Left ventricle myocardium inferior (tissue), 1 donor: ENCODE measurements at places on chromosomes 7 and 10. TPM values are rescaled to one million over a fixed set of nuclear protein-coding genes. Genes with fewer than 3 reads are reported as not detected.

DNA sequence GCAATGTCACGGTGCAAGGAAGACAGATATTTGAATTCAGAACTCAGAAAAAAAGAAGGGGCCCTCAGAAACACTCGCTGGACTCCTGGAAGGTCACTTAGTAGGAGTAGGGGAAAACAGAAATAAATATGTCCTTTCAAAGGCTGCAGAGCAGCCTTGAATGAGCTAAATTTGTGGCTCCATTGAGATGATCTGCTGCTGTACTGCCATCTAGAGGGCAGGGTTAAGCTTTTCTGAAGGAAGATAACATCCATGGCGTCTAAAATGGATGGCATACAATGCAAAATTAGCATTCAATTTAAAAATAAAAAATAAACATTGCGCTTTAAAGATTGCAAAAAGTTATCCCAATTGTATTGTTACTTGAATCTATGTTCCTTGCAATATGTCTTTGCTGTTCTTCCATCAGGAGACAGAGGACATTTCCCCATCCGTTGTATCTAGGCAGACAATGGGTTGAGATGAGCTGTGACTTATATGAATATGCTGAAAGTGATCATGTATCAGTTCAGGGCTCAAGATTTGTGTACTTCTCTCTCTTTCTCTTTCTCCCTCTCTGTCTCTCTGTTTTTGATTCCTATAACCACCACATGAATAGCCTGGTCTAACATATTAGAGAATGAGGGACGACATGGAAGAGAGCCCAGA is 642.2 kb downstream of the SH2D4B start:
- DNase-seq = no peak
- no peak overlapping the region for H3K27ac ChIP-seq
- no peaks in the 10 kb centered on the region for H3K36me3 ChIP-seq
- no peaks in the 10 kb centered on the region for H3K27me3 ChIP-seq

Gene CDK14
- total RNA-seq = 18.7 TPM

Gene EGFR
- total RNA-seq = 6.1 TPM

Gene PLEKHS1
- not detected for total RNA-seq

Gene NEUROD6
- total RNA-seq = not detected

Gene CFAP46
- 0.99 TPM for total RNA-seq
